ENCODE measurements at places on chromosomes 7 and 10. TPM values are rescaled to one million over a fixed set of nuclear protein-coding genes. Genes with fewer than 3 reads are reported as not detected.

- DNase-seq: no peak
Measured at GRCh38 chr7:135886345-135887132, 90.6 kb downstream of the MTPN start.

GRCh38 chr7:78296046-78296597, 497.5 kb downstream of the PHTF2 start:
- DNase-seq: no peak

DNA sequence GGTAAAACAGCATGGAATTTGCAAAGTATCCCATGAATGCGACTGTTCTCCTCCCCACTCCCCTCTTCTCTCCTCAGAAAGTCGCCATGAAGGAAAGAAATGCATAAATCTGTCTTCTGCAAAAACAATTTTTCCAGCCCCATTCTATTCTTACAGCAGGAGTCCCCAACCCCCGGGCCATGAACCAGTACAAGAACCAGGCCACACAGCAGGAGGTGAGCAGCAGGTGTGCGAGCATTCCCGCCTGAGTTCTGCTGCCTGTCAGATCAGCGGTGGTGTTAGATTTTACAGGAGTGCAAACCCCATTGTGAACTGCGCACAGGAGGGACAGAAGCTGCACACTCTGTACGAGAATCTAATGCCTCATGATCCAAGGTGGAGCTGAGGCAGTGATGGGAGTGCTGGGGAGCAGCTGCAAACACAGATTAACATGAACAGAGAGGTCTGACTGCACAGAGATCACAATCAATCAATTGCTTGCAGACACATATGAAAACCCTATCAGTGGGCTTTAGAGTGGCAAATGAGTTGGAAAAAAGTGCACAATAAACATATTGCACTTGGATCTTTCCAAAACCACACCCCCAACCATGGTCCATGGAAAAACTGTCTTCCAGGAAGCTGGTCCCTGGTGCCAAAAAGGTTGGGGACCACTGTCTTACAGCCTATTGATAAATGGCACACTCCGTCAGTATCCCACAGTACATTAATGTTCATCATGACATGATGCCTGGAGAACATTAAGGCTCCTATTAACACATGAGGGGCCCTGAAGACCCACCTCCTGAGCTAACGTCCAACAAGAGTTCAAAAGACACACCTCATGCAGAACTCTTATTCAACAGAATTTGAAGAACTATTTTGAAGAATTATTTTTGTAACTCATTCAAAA, 205.0 kb downstream of the PTPRN2 start:
- DNase-seq: no peak

- DNase-seq: peak; percentile 4
Measured at GRCh38 chr7:39271402-39271801, 293.7 kb downstream of the POU6F2 start.

DDC gene
- not detected for total RNA-seq

- no peak for DNase-seq
Measured at GRCh38 chr10:45450866-45451265, 76.8 kb downstream of the ALOX5 start.

AFAP1L2 gene
- total RNA-seq: 0.18 TPM

FOXI2 gene
- not detected for total RNA-seq

COL1A2 gene
- total RNA-seq: 32,213 TPM

ADRA2A gene
- 0.82 TPM for total RNA-seq

DNA sequence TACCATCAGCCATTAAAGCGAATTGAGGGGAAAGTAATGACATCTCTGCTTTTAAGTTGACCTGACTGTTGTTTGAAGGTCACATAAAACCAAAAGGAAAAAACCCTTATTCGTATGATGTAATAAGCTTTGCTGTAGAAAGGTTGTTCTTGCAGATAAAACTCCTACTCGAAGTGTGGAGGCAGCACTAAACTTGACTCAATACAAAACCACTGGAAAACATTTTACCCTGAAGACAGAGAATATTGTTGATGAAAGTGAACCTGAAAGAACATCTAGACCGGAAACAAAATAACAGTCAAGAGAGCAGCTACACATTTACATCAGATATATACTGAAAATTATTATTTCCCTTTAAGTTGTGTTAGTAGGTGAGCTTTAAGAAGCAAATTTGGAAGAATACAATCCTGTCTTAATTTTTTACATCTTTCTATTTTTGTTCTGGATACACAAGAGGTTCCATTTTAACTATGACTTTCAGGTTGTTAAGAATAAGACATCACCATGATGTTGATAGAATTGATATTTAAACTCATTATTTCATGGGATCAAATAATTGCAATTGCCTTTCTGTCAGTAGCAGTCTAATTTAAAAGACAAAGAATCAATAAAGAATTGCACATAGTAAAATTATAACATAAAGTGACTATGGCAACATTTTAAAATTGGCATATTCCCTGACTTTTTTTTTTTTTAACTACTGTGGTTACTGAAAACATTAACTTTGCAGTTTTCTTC, 6.4 kb downstream of the ETV1 start:
- DNase-seq: peak; percentile 27

DNA sequence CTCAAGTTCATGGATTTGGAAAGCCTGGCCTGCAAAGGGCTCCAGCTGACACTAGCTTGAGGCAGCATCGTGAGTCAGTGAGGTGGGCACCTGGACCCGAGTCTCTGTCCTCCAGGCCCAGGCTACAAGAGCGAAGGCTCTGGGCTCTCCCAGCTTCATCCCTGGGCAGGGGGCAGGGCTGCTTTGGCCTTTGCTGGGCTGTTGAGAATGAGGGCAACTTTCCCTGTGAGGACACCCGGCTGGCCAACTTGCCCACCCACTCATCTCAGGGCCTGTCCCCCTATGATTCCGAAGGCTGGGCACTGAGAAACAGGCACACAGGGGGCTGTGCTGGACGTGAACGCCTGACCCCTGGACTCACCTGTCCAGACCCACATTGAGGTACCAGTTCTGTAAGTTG, 24.4 kb downstream of the LDB3 start:
- DNase-seq: no peak

GRCh38 chr10:124385627-124386185, 33.0 kb downstream of the OAT start:
- DNase-seq: no peak

GRCh38 chr7:150446288-150446938, 4.0 kb upstream of the GIMAP8 start:
- DNase-seq: no peak

GRCh38 chr7:140601566-140602174, 38.9 kb downstream of the DENND2A start:
- DNase-seq: no peak

GRCh38 chr10:31864834-31865518, 63.7 kb downstream of the ARHGAP12 start:
- DNase-seq: peak; percentile 24

- no peak for DNase-seq
Measured at GRCh38 chr10:30190577-30191552, 131.5 kb upstream of the JCAD start.

- DNase-seq: no peak
Measured at GRCh38 chr7:22153432-22154142, 203.4 kb downstream of the RAPGEF5 start.

DNA sequence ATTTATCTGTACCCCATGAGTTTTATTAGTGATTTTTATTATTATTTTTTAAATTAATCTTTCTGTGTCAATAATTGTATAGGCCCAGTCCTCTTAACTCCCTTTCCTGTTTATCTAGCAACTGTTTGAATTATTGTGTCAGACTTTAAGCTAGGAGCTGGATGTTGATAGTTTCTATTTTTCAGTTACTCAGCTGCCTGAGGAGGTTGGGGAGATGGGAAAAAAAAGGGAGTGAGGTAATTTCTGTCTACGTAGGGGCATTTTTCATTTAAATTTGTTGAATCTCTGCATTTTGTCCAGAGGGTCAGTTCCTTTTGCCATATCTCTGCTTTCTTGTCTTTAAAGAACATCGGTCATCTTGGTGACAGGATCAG, 5.0 kb upstream of the ZNF518A start:
- DNase-seq: no peak

DNA sequence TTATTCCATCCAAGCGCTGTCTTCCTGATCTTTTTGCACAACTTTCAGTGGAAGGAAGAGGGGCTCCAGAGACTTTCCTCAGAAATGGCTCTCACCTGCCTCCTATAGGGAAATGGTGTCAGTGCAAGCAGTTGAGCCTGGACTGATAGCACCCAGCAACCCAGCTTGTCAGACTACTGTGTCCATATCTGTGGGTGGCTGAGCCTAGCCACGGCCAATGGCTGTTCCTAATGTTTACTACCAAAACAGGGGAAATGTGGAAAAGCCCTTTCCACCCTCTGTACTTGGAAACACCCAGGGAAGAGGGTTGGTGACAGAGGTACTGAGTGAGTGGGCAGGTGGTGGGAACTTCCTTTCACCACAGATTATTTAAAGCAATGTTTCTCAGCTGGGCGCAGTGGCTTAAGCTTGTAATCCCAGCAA, 4.3 kb upstream of the YKT6 start:
- peak; percentile 73 for DNase-seq

EPO gene
- total RNA-seq: not detected

DNA sequence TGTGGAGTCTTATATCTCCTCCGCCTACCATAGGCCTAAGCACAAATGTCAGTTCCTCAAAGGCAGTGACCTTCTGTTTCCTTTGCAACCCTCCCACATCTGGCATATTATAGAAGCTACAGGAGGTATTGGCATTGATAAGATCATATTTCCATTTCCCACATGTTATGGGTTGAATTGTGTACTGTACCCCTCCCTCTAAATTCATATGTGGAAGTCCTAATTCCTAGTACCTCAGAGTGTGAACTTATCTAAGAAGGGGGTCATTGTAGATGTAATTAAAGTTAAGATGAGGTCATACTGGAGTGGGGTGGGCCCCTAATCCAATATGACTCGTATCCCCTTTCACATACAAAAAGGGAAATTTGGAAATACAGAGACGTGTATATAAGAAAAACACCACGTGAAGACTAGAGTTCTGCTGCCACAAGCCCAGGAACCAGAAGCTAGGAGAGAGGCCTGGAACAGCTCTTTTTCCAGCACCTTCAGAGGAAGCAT, 6.1 kb upstream of the LAMB4 start:
- DNase-seq: no peak

GRCh38 chr10:116886772-116887171, 37.5 kb downstream of the ENO4 start:
- no peak for DNase-seq

DNA sequence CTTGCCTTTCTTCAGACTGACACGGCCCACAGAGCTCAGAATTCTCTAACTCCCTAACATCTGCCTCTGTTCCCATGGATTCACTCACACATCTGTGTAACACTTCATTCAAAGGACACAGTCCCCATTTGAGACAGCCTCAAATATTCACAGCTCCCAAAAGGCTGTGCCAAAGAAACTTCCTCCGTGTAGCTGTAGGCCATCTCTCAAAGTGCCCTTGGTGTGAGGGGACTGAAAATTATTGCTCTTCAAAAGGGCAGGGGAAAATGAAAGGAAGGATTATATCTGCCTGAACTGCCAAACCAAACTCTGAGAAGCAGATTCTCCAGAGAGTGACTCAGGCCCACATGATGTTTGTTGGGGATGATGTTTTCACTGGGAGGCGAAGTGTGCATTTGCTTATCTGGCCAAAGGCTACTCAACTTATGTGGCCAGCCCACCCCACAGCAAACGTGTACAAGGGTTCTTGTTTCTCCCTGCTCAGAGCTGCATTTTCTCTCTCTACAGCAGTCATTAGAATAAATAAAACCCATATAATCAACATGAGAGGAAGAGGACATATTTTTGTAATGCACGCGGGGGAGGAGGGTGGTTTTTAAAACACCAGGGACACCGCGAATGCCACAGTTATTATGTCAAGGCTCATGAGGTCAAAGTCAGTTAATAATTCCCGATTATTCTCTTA, 302.4 kb upstream of the NFE2L3 start:
- peak; percentile 92 for DNase-seq

MRLN gene
- not detected for total RNA-seq
